Stimulated activated CD8-positive, alpha-beta memory T cell treated with anti-CD3 and anti-CD28 coated beads, Interleukin-4, amount 100 ng/mL, for 4 hours (primary cell): ENCODE measurements at places on chromosomes 3 and 15.

GRCh38 chr3:134057654-134058110 lies 28.0 kb upstream of the SLCO2A1 start:
- no peak for DNase-seq

- DNase-seq: no peak
These were observed 2.0 kb upstream of the ZNF710 start for GRCh38 chr15:89998923-89999675.

GRCh38 chr3:44827196-44827595 lies 34.5 kb upstream of the TMEM42 start:
- DNase-seq: no peak

DNA sequence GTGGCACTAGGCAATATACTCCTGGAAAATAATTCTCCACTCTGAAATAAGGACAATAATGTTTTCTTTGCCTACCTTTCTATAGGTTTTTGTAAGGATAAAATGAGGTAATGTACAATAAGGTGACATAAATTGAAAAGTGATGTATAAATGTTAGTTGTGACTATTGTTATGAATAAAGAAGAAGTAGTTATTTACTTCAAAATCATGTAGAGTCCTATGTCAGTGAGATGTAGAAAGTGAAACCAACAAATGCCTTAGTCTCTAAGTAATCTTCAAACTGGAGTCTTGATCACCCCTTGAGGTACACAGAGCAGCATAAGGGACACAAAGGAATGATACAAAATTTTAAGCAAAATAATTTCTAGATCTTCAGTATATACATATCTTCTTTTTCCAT lies 60.3 kb upstream of the TP63 start:
- DNase-seq: no peak

- DNase-seq: no peak
These were observed 153.4 kb downstream of the RORA start for GRCh38 chr15:61075741-61076140.

- no peak for DNase-seq
These were observed 16.4 kb downstream of the MYL3 start for GRCh38 chr3:46846624-46847542.

DNA sequence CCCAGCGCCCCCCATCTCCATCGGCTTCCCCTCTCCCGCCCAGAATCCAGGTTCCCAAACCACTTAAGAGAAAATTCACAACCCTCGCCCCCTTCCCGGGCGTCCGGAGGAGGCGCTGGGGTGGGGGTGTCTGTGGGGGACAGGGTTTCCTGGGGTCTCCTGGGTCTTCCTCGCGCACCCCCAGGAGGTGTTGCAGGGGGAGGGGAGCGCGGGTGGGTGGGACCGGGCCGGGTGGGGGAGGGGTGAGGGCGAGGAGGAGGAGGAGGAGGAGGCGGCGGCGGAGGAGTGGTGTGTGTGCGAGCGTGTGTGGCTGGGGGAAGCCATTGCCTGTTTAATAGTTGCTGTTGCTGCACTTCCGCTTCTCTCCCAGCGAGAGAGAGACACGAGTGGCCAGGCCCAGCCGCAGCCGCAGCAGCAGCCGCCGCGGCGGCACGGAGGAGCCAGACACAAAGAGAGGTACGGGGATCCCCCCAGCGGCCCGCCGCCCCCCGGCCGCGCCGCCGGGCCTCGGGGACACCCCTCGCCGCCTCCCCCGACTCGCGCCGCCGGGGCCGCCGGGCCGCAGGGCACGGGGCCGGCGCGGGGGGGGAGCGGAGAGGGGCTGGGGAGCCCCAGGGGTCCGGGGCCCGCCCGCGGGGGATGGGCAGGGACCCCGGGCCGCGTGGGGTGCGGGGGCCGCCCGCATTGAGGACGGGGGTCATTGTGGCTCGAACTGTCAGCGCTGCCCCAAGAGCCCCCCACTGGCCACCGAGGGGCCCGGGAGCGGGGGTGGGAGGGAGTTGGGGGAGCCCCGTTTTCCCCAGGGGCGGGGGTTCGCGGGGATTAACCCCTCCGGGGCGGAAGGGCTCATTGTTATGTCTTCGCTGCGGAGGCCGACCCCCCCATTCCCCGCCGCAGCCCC lies at the start of gene UBE2E1:
Gene UBE2E1, plus strand, starts transcription at position 323 of the 901 bp plus-strand sequence. CDS start 1,315 bp downstream, outside the sequence.
- peak; percentile 37 for DNase-seq

GRCh38 chr15:25932696-25933095 lies 69.6 kb upstream of the ATP10A start:
- no peak for DNase-seq

GRCh38 chr3:81339040-81339845 lies 422.2 kb downstream of the GBE1 start:
- DNase-seq: no peak

- DNase-seq: no peak
These were observed 84.8 kb upstream of the SNRK start for GRCh38 chr3:43201581-43201980.
